AG10803 (cell line): ENCODE measurements at places on chromosomes 4 and X.

DNA sequence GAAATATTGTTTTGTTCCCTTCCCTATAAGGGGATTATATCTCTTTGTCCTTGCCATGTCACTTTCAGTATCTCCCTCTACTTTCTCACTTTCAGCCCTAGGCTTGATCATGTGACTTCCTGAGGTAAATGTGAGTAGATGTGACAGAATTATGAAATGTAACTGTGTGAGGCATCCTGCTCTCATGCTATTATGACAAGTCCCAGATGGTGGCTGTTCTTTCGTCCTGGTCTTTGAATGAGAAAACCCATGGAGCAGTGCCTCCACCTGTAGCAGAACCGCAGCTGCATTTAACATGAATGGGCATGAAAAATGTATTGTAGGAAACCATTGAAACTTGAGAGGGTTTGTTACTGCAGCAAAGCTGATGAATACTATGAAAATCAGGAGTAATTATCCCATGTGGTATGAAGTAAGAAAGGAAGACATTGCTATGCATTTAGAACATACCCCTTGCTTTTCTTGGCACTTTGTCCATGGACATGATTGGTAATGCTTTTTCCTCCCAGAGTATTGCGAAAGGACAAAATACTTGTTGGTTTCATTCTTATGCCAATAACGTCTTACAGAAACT lies 202.2 kb upstream of the GPRIN3 start:
- peak; percentile 96 for DNase-seq

- no peak for DNase-seq
Measured at GRCh38 chr4:105596684-105597083, 44.3 kb downstream of the ARHGEF38 start.

DNA sequence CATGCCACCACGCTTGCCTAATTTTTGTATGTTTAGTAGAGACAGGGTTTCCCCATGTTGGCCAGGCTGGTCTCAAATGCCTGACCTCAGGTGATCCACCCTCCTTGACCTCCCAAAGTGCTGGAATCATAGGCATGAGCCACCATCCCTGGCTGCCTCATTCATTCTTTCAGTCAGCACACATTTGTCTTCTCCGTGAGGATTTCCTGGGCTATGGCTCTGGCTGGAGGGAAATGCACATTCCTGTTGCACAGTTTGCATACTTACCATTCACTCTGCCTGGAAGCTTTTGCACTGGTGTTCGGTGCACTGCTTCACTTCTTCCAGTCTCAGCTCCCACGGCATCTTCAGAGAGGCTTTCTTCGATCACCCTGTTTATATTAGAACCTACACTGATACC lies 267.8 kb downstream of the STIM2 start:
- DNase-seq: no peak

GRCh38 chrX:3582451-3582850 lies 131.0 kb downstream of the PRKX start:
- peak; percentile 38 for DNase-seq

DNA sequence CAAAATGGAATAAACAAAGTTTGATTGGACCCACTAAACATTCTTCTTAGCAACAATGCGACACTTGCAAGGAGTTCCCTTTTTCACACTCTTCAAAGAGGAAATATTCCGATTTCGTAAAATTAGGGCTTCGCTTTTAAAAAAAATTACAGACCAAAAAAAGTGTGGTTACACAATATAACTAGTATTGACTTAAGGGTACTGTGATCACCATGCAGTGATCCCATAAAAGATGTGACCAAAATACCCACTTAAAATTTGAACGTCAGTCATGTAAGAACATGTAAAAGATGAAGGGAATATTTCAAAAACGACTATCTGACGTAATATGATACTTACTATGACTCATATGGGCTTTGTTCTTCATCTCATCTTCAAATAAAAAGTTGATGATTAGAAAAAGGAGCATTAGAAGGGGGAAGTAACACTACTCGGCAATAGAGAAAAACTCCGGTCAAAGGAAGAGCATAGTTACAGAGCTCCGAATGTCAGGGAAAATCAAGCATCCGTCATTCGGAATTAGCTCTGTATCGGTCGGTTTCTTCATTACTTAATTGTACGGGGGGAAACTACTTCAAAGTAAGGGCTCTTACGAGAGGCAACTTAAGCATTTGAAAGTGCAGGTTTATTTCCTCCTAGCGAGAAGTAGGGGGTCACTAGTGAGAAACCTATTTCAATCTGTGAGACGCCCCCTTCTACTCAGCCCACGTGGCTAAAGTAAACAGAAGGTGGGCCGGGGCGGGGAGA lies 1.3 kb upstream of the TET2 start:
- no peak for DNase-seq

- no peak for DNase-seq
Measured at GRCh38 chr4:16018061-16018676, 55.2 kb upstream of the FGFBP2 start.

GRCh38 chr4:113293674-113294073 lies 244.2 kb downstream of the ANK2 start:
- DNase-seq: peak; percentile 18

- no peak for DNase-seq
Measured at GRCh38 chr4:612749-613125, 12.6 kb upstream of the PDE6B start.

DNA sequence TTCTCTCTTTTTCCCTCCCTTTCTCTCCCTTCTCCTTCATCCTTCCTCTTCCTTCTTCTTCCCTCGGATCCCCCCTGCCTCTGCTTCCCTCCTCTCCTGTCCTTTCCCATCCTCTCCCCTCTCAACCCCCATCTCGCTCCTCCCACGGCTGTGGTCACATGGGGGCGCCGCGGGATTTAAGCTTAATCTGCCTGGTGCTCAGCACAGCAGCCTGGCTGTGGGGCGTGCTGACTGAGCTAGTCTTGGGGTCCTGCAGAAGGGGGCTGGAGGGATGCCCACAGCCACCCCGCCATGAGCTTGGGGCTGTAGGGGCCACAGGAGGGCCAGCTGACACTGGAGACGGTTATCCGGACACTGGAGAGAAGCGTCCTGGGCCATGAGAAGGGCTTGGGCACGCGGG lies 10.7 kb downstream of the SMIM10L2A start:
- no peak for DNase-seq

- DNase-seq: no peak
Measured at GRCh38 chrX:150146271-150146896, 208.1 kb upstream of the EOLA2 start.

- no peak for DNase-seq
Measured at GRCh38 chrX:108361316-108361715, 76.9 kb downstream of the COL4A6 start.

DNA sequence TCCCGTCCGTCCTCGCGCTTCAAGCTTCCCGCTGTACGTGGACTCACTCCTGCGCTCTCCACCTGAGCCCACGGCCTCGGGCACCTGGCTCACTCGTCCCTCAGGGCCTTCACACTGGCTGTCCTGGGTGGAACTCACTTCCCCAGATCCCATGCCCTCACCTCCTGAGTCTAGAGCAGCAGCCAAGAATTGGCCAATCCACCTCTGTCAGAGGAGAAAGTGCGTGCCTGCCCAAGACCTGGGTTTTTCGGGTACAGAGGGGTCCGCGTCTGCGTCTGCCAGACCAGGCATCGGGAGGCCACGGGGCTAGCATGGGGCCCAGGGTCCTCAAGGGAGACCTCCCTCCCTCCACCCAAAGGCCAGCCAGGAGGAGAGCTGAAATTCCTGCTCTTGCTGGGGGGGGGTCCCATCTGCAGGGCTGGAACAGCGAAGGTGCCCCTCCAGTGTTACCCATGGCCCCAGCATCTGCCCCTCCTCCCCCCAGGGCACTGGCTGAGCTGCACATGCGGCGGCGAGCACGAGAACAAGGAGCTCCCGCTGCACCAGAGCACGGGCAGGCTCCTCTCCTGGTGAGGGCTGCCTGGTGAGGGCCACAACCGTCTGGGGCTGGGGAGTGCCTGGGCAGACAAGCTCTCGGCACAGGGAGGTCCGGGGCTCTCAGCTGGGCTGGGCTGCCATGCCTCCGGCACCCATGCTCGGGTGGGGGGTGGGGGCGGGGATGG lies 47.5 kb downstream of the FAM53A start:
- DNase-seq: no peak

- peak; percentile 54 for DNase-seq
Measured at GRCh38 chr4:185134307-185134869, 8.7 kb upstream of the SLC25A4 start.

DNA sequence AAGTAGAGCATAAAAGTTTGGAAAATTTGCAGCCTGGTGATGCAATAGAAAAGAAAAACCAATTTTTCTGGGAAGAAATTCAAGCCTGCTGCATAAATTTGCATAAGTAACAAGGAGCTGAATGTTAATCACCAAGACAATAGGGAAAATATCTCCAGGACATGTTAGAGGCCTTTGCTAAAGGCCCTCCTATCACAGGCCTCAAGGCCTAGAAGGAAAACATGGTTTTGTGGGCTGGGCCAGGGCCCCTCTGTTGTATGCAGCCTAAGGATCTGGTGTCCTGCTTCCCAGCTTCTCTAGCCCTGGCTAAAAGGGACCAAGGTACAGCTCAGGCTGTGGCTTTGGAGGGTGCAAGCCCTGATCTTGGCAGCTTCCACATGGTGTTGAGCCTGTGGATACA lies 6.2 kb upstream of the RTL3 start:
- DNase-seq: peak; percentile 34
